ENCODE measurements at places on chromosomes 1 and 21.

GRCh38 chr1:58577654-58578030, 590 bp upstream of the TACSTD2 start:
- DNase-seq, result no peak

GRCh38 chr1:115976921-115977498, 697 bp downstream of the SLC22A15 start:
- DNase-seq, result peak; percentile 7

- DNase-seq, result no peak
Measured at GRCh38 chr1:7568901-7569524, 202.1 kb upstream of the VAMP3 start.

- no peak for DNase-seq
Measured at GRCh38 chr21:33293136-33293535, 27.0 kb downstream of the IL10RB start.

GRCh38 chr1:57590978-57591377, 167.1 kb upstream of the DAB1 start:
- DNase-seq, result no peak

GRCh38 chr1:39926820-39927219, 25.1 kb upstream of the MYCL start:
- DNase-seq, result no peak

DNA sequence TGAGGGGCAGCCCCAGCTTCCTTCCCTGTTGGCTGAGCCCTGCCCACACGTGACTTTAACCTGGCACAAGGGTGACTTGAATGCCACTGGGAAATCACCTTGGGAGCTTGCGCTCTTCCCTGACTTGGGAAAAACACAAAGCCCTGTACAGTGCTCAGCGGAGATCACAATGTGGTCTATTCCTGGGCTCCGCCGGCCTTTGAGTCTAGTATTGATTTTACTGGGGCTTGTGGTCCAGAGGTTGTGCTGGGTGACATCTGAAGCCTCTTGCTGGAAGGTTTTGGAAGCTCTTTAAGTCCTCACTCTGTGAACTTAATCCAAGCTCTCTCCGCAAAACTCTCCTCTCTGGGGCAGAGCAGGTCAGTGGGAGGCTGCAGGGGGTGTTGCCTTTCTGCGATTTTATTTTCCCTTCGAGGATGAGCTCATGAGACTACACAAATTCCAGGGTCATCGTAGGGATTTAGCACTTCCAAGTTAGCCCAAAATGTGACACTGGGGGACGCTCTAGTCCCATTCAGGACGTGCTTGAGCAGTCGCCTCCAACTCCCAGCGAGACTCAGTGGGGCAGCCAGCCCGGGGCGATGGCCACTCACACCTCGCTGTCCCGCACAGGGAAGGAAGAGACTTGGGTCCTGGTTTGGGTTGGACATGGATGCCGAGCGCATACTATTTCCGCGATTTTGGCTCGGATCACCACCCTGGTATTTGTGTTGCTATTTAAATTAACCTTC, 291.9 kb upstream of the AJAP1 start:
- DNase-seq, result no peak

- peak; percentile 10 for DNase-seq
Measured at GRCh38 chr1:229579059-229579673, 20.7 kb upstream of the ABCB10 start.

GRCh38 chr1:192530254-192530653, 45.3 kb upstream of the RGS1 start:
- DNase-seq, result no peak

DNA sequence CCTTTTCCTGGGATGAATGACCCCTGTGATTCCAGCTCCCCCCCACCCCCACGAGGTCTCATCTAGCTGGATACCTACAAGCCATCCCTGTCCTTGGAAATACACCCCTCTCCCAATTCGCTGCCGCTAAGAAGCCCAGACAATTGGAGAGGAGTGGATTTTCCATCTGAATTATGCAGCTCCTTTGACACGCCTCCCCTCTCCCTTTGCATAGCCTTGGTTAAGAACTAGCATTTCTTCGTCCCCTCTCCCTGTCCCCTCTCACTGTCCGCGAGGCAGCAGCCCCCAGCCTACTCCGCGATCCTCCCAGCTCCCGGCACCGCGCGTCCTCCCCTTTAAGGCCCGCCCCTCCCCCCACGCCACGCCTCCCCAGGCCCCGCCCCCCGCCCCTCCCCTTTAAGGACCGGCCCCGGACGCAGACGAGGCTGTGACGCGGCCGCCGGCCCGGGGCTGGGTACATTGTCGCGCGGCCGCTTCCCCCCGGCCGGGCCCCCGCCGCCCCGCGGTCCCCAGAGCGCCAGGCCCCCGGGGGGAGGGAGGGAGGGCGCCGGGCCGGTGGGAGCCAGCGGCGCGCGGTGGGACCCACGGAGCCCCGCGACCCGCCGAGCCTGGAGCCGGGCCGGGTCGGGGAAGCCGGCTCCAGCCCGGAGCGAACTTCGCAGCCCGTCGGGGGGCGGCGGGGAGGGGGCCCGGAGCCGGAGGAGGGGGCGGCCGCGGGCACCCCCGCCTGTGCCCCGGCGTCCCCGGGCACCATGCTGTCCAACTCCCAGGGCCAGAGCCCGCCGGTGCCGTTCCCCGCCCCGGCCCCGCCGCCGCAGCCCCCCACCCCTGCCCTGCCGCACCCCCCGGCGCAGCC, at the start of gene MAPKAPK2:
MAPKAPK2 (plus strand) TSS at position 428 of the 856 bp plus-strand sequence; CDS start at position 753, 325 bp downstream.
- DNase-seq, result peak; percentile 62

DNA sequence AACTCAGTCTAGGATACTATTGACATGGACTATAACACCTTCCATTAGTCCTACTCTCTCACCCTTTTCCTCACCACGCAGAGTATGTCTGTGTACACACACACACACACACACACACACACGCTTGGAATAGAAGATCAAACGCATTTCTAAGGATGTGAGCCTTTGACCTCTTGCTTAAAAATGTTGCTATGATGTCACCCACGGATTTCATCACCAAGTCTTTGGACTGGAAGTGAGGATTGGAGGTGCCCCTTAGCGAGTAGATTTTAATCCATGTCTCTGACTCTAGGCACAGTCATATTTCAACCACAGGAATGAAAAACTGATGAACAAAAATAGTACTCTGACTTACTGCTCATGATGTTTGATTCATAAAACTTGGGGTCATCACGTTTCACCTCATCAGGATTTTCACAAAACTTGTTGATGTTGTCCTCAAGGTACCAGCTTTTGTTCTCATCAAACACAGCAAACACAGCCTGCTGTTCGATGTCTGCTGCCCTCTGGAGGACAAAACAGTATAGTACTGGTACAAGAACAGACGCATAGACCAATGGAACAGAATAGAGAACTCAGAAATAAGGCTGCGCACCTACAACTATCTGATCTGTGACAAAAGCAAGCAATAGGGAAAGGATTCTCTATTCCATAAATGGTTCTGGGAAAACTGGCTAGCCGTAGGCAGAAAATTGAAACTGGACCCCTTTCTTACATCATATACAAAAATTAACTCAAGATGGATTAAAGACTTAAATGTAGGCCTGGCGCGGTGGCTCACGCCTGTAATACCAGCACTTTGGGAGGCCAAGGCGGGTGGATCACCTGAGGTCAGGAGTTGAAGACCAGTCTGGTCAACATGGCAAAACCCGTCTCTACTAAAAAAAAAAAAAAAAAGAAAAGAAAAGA, 39.9 kb downstream of the F5 start:
- peak; percentile 73 for DNase-seq

DNA sequence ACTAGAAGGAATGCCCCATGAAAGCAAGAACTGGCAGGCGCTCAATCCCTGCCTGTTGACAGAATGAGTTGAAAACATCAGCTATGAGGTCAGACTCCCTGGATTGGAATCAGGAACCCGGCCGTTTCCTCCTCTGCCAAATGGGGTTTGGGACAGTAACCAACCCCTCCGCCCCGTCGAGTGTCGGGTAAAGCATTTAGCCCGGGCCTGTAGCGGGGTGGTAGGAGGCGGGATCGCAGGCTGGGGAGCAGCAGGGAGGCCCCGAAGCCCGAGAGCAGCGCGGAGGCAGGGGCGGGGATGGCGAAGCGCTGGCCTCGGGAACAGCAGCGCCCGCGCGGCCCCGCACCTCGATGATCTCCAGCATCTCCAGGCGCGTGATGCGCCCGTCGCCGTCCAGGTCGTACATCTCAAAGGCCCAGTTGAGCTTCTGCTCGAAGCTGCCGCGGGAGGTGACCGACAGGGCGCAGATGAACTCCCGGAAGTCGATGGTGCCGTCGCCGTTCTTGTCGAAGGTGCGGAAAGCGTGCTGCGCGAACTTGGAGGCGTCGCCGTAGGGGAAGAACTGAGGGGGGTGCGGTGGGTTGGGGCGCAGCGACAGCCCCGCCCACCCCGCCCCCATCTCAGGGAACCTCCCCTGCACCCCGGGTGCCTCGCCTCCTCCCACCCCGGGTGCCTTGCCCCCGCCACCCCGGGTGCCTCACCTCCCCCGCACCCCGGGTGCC, 7.5 kb downstream of the HPCAL4 start:
- no peak for DNase-seq

GRCh38 chr21:31865429-31865970, 7.3 kb upstream of the HUNK start:
- DNase-seq, result no peak

DNA sequence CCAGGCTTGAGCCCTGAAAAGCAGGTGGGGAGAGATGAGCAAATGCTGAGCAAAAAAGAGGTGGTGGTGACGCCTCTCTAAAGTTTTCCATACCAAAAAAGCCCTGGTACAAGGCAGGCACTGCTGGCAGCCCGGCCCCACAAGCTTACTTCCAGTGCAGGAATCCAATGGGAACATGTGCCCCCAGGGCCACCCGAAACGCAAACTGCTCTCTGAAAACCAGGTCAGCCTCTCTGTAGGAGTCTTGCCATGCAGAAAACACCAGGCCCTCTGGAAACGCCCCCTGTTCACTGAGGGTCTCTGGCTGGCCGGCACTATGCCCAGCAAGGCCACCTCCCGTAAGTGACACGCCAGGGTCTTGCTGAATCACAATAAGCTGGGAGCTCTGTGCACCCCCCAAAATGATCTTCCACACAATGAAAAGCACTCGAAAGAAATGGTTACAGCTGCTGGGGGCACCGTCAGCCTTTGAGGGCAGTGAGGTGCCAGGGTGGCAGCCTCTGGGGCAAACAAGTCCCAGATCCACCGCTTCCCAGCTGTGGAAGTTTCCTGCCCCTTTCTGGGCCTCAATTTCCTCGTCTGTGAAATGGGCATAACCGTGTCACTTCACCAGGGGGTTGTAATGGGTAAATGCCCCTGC, 170.5 kb downstream of the TOMM20 start:
- DNase-seq, result no peak

DNA sequence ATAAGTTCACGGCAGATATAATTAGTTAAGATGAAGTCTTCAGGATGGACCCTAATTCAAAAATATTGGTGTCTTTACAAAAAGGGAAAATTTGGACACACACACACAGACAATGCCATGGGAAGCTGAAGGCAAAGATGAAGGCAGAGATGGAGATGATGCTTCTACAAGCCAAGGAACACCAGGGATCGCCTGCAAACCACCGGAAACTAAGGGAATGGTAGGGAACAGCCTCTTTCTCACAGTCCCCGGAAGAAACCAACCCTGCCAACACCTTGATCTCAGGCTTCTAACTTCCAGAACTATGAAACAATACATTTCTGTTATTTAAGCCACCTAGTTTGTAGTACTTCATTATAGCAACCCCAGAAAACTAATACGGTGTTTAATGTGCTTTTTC, 15.1 kb upstream of the SERTAD4 start:
- no peak for DNase-seq

- DNase-seq, result no peak
Measured at GRCh38 chr1:160522136-160522535, 919 bp downstream of the SLAMF6 start.

DNA sequence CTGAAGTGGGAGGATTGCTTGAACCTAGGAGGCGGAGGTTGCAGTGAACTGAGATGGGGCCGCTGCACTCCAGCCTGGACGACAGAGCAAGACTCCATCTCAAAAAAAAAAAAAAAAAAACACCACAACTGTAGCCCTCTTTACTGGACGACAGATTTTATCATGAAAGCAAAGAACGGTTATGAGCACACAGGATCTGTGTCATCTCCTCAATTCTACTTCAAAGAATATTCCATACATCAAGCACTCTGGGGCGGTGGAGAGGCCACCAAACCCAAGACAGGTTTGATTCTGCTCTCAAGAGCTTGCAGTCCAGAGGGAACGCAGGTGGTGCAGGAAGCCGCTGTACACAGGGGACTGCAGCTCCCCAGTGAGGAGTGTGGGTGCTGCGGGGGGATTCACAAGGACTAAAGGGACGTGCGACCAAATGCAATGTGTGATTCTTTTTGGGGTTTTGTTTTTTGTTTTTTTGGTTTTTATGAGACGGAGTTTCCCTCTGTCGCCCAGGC, 110.1 kb downstream of the SPSB1 start:
- no peak for DNase-seq

DNA sequence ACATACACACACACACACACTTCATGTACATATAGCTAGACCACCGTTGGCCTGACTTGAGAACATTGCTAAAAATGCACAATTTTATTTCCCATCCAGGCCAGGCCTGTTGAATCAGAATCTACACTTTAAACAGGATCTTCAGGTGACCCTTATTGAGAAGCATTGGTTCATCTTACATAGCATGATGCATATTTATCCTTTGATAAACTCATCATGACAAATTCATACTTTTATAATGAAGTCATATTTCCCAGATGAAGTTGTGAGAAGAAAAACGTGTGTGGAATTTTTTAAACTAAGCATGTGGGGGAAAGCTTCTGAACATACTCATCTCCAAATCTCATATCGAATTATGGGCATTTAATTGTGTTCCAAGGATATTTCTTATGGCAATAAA, 877.7 kb downstream of the MRPL39 start:
- DNase-seq, result no peak

DNA sequence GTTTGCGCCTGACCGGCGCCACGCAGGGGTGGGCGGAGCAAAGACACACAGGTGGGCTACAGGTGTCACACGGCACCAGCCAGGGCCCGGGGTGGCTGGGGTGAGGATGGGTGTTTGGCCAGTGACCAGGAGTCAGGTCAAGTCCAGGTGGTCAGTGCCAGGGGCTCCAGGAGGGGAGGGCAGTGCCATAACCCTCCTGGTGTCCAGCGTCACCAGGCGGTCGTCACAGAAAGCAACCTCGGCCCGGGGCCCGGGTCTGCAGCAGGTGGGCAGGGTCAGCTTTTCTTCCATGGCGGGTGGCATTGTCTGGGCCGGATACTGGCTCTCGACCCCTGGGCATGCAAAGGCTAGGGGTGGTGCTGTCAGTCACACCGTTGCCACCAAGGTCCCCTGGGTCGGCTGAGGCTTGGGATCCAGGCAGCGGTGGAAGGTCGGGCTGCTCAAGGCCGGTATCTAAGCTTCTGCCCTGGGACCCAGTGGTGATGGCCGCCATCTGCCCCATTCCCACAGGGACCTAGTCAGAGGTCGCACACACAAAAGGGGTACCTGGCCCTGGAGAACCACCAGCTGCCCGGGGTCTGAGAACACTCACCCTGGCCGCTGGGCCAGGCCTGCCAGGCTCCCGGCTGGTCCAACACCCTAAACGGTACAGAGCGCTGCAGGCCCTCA, 1.8 kb downstream of the FNDC10 start:
- DNase-seq, result no peak

GRCh38 chr1:66777831-66778230, 23.2 kb downstream of the INSL5 start:
- no peak for DNase-seq

DNA sequence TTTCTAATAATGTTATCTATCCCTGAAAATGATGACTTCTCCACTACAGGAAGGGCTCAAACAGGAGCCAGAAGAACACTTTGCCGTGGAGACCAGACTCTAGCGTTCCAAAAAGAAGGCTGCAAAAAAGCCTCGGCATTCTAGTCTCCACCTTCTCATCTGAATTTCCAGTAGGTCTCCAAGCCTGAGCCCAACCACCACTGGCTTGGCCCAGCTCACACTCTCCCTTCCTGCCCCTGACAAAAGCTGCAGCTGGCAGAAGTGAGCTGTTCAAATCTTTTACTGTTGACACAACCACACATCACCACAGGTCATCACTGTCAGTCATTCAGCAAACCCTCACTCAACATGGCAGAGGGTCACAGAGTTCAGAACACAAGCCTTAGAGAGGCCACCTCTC, 69.3 kb downstream of the CAMK2N1 start:
- no peak for DNase-seq

Data from fibroblast of gingiva (primary cell).